Substantia nigra (tissue), 51 donors: ENCODE measurements at places on chromosomes 4 and X.

- no peak for DNase-seq
Observed at GRCh38 chr4:167883266-167883665, 209.1 kb upstream of the ANXA10 start.

DNA sequence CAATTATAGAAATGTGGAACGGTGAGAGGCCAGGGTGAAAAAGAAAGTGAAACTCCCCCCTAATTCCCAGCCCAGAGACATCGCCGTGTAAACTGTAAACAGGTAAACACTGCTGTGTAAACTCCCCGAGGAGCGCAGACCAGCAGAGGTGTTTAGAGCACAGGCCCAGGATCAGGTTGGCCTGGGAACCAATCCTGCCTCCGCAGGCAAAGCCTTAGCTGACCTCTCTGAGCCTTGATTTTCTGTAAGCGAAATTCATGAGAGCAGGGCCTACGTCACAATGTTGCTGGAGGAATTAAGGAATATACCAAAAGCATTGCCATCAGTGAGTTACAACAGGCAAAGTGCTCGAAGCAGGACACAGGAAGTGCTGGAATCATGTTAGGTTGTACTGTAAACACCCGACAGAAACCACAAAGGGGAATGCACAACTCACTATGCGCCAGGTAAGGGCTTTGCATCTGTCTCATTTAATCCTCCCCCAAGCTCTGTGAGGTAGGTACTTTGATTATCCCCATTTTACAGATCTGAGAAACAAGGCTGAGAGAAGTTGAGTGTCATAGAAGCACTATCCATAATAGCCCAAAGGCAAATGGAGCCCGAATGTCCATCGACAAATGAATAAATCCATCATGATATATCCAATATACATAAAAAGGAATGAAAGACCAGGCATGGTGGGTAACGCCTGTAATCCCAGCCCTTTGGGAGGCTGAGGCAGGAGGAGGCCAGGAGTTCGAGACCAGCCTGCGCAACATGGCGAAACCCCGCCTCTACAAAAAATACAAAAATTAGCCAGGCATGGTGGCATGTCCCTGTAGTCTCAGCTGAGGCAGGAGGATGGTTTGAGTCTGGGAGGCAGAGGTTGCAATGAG lies 30.7 kb upstream of the KIAA0232 start:
- DNase-seq, result no peak

- peak; percentile 11 for DNase-seq
Observed at GRCh38 chr4:98546910-98547594, 111.4 kb downstream of the TSPAN5 start.

DNA sequence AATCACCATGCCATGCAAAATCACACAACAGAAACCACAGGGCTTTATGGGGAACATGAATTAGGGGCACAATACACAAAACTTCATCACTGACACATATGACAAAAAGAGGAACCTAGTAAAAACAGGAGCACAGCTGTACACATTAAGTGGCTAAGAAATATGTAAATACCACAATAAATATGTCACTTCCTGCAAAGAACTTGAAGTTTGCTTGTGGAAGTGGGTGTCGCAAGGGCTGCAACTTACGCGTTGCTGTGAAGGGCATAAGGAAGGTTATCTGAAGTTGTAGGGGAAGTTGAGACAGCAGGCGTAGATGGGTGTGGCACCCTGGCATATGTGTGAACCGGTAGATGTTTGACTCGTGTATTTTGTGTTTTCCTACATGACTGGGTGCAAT lies 42.4 kb downstream of the CLCN4 start:
- no peak for DNase-seq

- peak; percentile 63 for DNase-seq
Observed at GRCh38 chrX:46903458-46904242, 8.6 kb upstream of the JADE3 start.

DNA sequence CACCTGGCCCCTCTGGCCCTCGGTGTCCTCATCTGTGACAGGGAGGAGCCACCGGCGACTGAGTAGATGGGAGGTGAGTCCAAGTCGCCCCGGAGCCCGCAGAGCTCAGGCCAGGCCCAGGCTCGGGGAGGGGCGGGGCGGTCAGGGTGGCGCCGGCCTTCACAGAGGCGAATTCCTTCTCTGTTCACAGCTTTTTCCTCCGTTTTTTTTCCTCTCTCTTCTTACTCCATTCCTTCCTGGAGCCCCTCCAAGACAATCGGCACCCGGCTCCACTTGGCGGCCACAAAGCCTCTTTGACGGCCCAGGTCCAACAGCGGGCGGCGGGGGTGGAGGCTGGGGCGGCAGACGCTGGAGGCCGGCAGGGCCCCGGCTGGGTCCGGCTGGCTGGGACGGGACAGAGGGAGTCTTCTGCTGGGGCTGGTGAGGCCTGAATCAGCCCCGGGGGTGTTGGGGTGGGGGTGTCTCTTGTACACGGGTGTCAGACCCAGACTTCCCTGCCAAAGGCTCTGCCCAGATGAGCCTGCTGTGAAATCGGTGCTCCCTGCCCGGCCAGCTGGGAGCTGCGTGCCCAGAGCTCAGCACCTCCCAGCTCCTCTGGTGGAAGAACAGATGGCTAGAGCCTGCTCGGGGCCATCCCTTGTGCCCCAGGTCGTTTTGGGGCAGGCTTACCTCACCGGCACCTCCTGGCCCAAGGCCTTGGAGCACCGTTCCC lies 22.6 kb downstream of the FGFRL1 start:
- peak; percentile 59 for DNase-seq
